Heart left ventricle (tissue), 16 donors: ENCODE measurements at places on chromosomes 11 and 22. TPM values are rescaled to one million over a fixed set of nuclear protein-coding genes. Genes with fewer than 3 reads are reported as not detected.

Gene NXPE2
- total RNA-seq: 0.15 TPM

Gene HBE1
- not detected for total RNA-seq

Gene APOL5
- not detected for total RNA-seq

Gene NFAM1
- 1.4 TPM for total RNA-seq

Gene C2CD3
- 14.9 TPM for total RNA-seq

Gene IL18
- total RNA-seq: 2.1 TPM

Gene MAJIN
- total RNA-seq: not detected
